ENCODE measurements at places on chromosomes 7 and 10. TPM values are rescaled to one million over a fixed set of nuclear protein-coding genes. Genes with fewer than 3 reads are reported as not detected.
A peak's percentile ranks its signal among the peaks of the same experiment; 100 is the strongest.

DNA sequence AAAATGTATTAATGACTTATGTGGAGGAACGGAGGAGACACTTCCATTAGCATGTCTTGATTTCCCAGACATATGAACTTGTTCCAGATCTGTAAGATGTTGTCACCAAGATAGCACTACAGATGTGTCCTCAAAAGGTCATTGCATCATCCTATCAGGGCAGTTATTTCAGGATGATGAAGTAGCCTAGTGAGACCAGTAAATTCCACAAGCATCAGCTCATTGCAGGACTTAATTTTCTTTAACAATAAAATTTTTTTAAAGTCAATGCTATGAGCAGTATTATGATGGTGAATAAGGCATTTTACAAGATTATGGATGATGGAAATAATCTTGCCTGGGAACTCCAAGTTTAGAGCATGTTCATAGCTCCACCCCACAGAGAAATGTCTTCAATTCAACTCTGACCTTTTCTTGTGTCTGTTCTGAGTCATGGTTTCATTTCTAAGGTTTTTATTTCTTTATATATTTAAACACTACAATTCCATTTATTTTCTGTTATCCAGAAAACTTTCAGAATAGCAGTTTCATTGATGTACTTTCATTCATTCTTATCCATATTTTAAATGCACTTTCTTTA, 1203.3 kb upstream of the CELF2 start:
- no peak for DNase-seq

- no peak for DNase-seq
These were observed 41.3 kb upstream of the PPP2R2D start for GRCh38 chr10:131859341-131860020.

- no peak for DNase-seq
These were observed 25.4 kb upstream of the PAPSS2 start for GRCh38 chr10:87634311-87634710.

GRCh38 chr10:123221418-123221817, 67.2 kb downstream of the BUB3 start:
- DNase-seq = no peak

The MYH16 gene
- total RNA-seq = not detected

DNA sequence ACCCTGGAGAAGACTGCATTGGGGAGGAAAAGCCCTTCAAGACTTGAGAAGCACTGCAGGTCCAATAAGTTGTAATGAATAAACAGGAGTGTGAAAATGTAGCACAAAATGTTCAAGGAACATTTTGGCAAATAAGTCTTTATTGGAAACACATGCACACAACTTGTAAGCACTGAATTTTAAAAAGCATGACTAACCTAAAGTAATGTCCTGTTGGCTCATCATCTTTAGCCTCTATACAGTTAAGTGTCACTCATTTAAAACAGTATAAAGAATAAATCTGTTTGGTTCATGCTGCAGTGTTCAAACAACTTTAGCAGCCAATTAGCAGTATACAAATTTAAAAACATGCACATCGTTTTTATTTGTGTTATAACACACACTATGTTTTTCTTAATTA, 108.6 kb downstream of the CDK6 start:
- DNase-seq = no peak

GRCh38 chr7:140475747-140476333, 3.5 kb downstream of the MKRN1 start:
- peak; percentile 50 for DNase-seq

- DNase-seq = no peak
These were observed 139.6 kb upstream of the UNC5B start for GRCh38 chr10:71072823-71073210.

GRCh38 chr7:128356546-128357216, 4.8 kb downstream of the PRRT4 start:
- DNase-seq = no peak

The MCU gene
- total RNA-seq = 39.5 TPM

The ADAM12 gene
- total RNA-seq = 1.1 TPM

The EPDR1 gene
- total RNA-seq = 103 TPM

- DNase-seq = no peak
These were observed 644 bp downstream of the PPP1R35 start for GRCh38 chr7:100435401-100436304.

- DNase-seq = no peak
These were observed 4.9 kb downstream of the PTEN start for GRCh38 chr10:87868277-87868676.
